ENCODE measurements at places on chromosomes 6 and 20. TPM values are rescaled to one million over a fixed set of nuclear protein-coding genes. Genes with fewer than 3 reads are reported as not detected.

GRCh38 chr6:147604373-147604772 is 95.9 kb downstream of the SAMD5 start:
- DNase-seq: no peak

DNA sequence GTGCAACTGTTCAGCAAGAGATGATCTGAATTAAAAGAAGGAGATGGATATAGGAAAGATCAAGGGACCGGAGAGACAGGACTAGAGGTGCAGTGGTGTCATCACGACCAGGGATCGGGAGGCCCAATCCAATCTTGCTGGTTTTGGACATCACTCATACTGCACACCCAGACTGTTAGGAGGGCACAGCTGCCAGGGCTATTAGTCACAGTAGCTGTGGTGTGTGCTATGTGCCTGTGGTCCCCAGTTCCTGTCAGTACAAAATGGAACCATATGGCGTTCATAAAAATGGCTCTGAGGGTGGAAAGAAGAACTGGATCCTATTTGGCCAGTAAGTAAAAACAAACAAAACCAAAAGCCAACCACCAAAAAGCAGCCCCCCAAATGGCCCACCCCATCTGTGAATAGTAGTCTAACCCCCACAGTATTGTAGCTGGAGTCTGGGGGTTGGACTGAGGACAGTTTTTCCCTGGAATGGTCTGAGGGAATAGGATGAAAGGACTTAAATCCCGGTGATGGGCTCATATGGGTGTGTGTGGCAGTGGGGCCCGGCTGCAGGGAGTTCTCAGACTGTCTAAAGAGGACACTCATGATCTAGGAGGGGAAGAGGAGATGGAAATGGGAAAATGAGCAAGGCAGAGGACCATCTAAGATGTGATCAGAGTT is 9.3 kb upstream of the NNAT start:
- DNase-seq: no peak

Gene MPIG6B
- total RNA-seq: 0.84 TPM

Gene UTRN
- total RNA-seq: 253 TPM
